ENCODE measurements at places on chromosomes 5 and 9.

GRCh38 chr9:124297915-124298645 lies 40.3 kb downstream of the NEK6 start:
- DNase-seq, result no peak

- no peak for DNase-seq
Observed at GRCh38 chr9:95409650-95410426, 92.3 kb upstream of the FANCC start.

DNA sequence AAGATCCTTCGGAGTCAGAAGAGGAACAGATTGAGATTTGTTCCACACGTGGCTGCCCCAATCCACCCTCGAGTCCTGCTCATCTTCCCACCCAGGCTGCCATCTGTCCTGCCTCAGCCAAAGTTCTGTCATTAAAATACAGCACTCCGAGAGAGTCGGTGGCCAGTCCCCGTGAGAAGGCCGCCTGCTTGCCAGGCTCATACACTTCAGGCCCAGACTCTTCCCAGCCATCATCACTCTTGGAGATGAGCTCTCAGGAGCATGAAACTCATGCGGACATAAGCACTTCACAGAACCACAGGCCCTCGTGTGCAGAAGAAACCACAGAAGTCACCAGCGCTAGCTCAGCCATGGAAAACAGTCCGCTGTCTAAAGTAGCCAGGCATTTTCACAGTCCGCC lies 85.9 kb downstream of the GOLPH3 start:
- no peak for DNase-seq

GRCh38 chr9:125472562-125472925 lies 210.9 kb downstream of the GAPVD1 start:
- no peak for DNase-seq

GRCh38 chr9:98532147-98532546 lies 176.6 kb downstream of the GABBR2 start:
- DNase-seq, result no peak

DNA sequence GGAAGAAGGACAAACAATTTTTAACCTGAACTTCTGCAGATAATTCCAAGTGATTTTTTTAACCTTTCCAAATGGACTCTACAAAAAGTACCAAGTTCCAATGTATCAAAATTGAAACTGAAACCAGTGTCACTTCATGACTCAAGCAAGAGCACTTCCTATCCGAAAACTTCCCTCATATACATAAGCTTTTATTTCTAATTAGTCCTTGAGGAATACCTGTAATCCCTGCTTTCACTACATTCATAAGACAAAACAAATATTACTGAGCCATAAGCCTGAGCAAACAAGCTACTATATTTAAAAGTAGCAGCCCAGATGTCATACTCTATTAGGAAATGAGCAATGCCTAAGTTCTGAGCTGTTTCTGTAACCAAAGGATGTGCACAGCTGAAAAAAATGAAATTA lies 224.4 kb downstream of the EBF1 start:
- no peak for DNase-seq

GRCh38 chr9:122121931-122122330 lies 28.8 kb upstream of the TTLL11 start:
- DNase-seq, result no peak

DNA sequence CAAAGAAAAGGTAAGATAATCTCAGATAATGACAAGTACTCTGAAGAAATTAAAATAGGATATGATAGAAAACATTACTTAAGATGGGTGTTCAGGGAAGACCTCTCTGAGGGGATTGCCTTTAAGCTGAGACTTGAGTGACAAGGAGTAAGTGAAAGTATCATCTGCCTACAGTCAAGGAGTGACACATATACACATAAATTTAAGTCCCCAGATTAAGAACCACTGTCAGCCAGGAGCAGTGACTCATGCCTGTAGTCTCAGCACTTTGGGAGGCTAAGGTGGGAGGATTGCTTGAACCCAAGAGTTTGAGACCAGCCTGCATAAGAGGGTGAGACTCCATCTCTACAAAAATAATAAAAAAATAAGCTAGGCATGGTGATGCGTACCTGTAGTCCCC lies 19.7 kb upstream of the ANKHD1 start:
- DNase-seq, result no peak

DNA sequence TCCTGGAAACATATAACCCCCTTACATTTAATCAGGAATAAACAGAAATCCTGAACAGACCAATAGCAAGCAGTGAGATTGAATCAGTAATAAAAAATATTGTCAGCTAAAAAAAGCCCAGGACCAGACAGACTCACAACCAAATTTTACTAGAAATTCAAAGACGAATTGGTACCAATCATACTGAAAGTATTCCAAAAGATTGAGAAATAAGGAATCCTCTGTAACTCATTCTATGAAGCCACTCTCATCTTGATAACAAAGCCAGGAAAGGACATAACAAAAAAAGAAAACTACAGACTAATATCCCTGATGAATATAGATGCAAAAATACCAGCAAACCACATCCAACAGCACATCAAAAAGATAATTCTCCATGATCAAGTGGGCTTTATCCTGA lies 714.0 kb downstream of the SEMA5A start:
- DNase-seq, result no peak

GRCh38 chr9:34380511-34381315 lies 4.0 kb upstream of the MYORG start:
- DNase-seq, result peak; percentile 80

DNA sequence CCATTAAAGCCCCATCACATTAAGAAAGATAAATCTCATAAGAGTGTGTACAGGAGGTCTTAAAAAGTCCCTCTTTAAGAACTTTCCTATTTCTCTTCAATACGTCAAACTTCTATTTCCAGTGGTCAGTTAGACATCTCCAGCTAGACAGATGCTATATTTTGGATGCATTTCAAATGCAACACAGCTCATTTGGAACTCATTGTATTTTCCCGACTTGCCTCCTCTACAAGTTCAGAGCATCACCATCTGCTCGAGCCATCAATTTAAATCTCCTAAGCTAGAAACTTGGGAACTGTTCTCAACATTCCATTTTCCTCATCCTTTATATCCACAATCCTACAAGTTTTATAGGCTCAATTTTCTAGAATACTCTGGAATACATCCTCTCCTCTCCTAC lies 3.2 kb upstream of the UHRF2 start:
- no peak for DNase-seq

GRCh38 chr5:53170746-53171349 lies 61.3 kb upstream of the MOCS2 start:
- peak; percentile 1 for DNase-seq

DNA sequence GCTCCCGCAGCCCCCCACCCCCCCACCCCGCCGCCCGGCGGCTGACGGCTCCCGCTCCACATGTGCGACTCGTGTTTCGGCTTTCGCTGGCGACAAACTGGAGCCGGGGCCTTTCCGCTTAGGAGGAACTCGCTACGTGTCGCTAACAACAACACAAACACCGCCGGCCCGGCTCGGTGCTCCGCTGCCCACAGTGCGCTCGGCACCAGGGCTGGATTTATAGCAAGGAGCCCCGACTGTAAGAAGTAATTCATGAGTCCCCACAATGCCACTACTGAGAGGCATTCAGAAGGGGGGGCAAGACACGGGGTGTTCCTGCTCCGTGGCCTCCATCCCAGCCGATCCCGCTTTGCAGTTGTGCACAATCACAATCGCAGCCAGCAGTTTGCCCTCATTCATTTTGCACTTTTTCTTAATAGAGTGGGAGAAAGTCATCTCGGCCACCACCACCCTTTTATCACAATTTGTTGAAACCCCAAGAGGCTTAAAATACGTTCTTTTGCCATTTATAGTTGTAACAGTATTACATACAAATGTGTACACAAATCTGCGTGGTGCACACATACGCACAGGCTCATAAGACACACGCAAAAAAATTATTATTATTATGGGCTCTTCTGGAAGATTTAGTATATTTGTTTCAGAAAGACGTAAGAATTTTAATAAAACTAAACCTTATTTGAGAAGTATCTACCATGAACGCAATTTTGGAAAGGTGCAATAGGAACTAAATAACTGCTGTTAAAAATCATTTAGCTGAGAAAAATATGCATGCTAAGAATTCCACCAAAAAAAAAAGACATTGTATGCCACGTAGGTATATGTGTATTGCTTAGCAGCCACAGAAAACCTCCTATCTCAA lies 48.1 kb downstream of the EBF1 start:
- DNase-seq, result peak; percentile 8

GRCh38 chr9:114189823-114190562 lies 34.7 kb downstream of the COL27A1 start:
- DNase-seq, result no peak

GRCh38 chr9:35042081-35042604 lies 30.3 kb downstream of the VCP start:
- no peak for DNase-seq

DNA sequence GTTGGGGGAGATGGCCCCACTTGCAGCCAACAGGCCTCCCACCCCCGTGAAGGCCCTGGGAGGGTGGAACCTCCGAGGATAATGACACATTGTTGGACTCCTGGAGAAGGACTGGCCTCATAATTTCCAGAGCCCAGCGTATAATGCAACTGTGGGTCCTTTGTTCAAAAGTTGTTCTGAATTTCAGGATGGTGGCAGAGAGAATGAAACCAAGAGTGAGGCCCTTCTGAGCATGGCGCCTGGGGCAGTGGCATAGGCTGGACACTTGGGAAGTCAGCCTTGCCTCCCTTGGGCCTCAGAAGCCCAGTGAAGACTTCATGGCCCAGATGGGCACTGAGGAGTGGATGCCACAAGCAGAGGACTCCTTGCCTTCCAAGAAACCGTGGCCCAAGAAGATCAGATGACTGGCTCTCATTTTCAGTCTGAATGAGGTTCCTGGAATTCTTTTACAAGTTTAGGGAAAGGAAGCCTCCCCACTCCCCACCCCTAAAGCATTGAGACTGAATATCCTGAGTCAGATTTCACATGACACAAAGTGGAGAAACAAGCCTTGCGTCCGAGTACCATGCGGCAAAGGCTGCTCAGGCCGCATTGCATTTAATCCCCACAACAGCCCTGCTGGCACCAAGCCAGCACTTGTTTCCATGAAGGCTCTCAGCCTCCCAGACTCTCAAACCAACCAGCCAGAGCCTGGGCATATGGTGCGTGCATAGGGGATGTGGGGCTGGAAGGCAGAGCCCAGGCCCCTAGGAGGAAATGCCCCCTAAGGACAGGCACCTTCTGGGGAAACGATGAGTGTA lies 96.7 kb upstream of the SMIM23 start:
- DNase-seq, result no peak

DNA sequence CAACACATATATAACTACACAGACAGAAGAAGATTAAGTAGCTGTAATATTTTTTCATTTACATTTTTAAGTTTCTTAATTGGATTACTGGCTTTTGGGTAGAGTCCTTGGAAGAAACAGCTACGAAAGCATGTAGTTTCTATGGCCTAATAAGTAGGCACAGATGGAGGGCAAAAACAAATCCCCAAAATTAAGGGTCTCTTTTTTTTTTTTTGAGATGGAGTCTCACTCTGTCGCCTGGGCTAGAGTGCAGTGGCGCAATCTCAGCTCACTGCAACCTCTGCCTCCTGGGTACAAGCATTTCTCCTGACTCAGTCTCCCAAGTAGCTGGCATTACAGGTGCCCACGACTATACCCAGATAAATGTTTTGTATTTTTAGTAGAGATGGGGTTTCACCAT lies 27.1 kb upstream of the MTMR12 start:
- DNase-seq, result no peak

- DNase-seq, result no peak
Observed at GRCh38 chr5:154721481-154722058, 33.6 kb upstream of the LARP1 start.

All from activated naive CD8-positive, alpha-beta T cell treated with anti-CD3 and anti-CD28 coated beads for 36 hours (primary cell).